ENCODE measurements at places on chromosomes 16 and 17.
A peak's percentile ranks its signal among the peaks of the same experiment; 100 is the strongest.

DNA sequence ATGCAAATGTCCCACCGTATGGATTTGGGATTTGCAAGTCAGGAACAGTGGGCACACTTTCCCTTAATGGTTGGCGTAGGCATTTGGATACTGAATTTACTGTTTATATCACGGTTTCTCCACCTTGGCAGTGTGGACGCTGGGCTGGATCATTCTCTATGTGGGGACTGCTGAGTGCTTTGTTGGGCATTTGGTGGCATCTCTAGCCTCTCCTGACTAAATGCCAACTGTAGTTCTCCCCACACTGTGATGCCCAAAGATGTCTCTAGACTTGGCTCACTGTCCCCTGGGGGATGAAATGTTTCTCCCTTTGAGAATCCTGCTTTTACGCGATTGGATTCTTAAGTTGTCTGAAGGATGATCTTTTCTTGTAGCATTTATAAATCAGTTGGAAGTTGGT is 49.0 kb downstream of the RBFOX1 start:
- DNase-seq: no peak

DNA sequence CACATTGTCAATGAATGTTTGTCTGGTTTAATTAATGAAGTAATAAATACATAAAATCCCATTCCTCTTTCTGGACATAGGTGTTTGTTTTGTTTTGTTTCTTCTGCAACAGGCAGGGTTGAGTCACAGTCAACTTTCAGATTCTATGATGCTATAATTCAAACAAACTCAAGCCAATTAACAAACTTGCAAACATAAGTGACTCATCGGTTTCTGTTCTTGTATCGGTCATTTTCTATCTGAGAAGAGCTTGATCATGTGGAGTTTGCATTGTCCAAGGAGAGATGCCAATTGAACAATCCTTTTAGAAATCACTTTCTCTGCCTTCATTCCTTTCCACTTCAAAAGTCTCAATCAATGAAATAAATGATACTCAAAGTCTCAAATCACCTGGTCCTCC is 294.2 kb upstream of the C16orf82 start:
- no peak for DNase-seq

- DNase-seq: peak; percentile 98
Observed at GRCh38 chr17:75753514-75754377, 11.2 kb downstream of the GALK1 start.

- no peak for DNase-seq
Observed at GRCh38 chr17:33701910-33702309, 408.8 kb upstream of the ASIC2 start.

- peak; percentile 84 for DNase-seq
Observed at GRCh38 chr17:17792551-17793377, 44.0 kb downstream of the SREBF1 start.

DNA sequence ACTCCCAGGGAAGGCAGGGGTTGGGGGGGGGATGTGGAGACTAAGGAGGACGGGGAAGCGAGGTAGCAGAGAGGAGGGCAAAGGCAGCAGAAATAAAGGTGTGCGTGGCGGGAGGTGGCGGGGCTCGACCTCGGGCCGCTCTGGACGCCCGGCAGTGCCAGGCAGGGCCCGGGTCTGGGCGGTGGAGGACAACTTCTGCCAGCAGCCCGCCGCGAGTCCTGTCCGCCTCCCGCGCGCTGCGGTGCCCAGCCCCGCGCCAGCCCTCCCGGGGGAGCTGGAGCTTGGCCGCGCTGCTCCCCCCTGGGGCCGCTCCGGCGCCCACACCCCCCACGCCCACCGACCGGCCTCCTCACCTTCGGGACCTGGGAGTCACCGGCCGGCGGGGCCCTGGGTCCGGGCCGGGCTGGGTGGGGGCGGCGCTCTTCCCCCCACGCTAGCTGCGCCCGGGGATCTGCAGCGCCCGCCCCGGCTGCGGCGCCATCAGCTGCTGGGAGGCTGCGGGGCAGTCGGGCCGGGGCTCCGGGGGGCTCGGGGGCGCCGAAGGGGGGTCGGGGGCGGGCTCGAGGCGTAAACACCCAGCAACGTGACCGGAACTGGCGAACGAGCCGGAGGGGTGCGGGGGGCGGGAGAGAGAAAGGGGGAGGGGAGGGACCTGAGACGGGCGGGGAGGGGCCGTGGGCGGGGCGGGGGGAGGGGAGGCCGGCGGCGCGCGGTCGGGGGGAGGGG is at the start of gene CCDC92B:
TSS of gene CCDC92B (minus strand) at position 595 of the 726 bp plus-strand sequence. CDS start 14,507 bp downstream, outside the sequence.
- DNase-seq: peak; percentile 98

- no peak for DNase-seq
Observed at GRCh38 chr17:13865650-13866049, 203.7 kb upstream of the COX10 start.

DNA sequence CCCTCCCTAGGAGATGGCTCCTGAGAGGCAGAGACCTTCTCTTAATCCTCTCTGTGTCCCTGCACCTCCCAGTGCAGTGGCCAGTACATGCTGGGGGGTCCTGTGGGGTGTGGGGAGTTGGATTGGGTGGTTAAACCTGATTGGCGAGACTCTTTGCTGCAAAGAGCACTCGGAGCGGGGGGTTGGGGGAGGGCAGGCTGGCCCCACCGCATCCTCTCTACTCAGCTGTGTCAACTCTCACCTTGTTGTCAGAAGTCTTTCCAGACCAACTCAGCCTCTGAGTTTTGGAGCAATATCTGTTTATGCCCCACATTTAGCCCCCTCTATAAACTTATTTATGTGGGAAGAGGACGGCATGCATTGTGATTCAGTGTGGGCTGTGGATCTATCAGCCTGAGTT is 40.0 kb downstream of the SMARCE1 start:
- DNase-seq: no peak

GRCh38 chr16:11047939-11048800 is 103.8 kb downstream of the CLEC16A start:
- DNase-seq: no peak

DNA sequence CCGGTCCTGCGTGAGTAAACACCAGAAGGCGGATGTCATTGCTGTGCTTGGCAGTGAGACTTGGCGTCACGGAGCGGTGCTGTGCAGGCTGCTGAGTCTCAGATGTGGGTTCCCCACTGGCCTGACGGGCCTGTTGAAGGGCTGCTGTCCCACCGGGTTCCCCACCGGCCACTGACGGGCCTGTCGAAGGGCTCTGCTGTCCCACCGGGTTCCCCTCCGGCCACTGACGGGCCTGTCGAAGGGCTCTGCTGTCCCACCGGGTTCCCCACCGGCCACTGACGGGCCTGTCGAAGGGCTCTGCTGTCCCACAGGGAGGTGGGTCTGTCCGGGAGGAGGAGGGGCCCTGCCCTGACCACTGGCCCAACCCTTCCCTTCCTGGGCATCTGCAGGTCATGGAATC is 2.8 kb downstream of the HGS start:
- no peak for DNase-seq

GRCh38 chr17:72884066-72884465 is 208.4 kb downstream of the SLC39A11 start:
- DNase-seq: no peak

- no peak for DNase-seq
Observed at GRCh38 chr17:66959641-66960375, 4.7 kb upstream of the CACNG4 start.

- DNase-seq: no peak
Observed at GRCh38 chr16:49632086-49632794, 223.7 kb downstream of the ZNF423 start.

DNA sequence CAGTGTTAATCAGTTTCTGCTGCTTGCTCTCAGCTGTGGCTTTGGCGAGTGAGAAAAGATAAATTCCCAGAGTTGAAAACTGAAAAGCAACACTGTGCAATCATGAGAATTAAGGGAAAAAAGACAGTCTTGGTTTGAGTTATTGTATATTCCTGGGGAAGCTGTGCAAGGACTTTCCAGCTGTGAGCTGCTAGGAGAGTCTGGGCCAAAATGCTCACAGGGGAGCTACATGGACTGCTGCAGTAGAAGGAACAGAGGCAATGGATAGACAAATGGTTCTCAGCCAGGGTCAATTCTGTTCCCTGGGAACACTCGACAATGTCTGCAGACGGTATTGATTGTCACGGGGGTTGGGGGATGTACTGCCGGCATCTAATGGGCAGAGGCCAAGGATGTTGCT is 102.0 kb upstream of the ADAMTS18 start:
- DNase-seq: no peak

GRCh38 chr16:12318661-12319427 is 342.3 kb downstream of the SNX29 start:
- no peak for DNase-seq

- no peak for DNase-seq
Observed at GRCh38 chr17:30274887-30275286, 16.9 kb downstream of the BLMH start.
